Stimulated activated CD4-positive, alpha-beta T cell treated with anti-CD3 and anti-CD28 coated beads, Interleukin-2, amount 100 ng/mL, for 48 hours (primary cell): ENCODE measurements at places on chromosomes 12 and 14.

- DNase-seq, result no peak
Measured at GRCh38 chr12:25690996-25691864, 138.1 kb upstream of the LMNTD1 start.

- no peak for DNase-seq
Measured at GRCh38 chr14:83255015-83255726, 1721.5 kb upstream of the SEL1L start.

DNA sequence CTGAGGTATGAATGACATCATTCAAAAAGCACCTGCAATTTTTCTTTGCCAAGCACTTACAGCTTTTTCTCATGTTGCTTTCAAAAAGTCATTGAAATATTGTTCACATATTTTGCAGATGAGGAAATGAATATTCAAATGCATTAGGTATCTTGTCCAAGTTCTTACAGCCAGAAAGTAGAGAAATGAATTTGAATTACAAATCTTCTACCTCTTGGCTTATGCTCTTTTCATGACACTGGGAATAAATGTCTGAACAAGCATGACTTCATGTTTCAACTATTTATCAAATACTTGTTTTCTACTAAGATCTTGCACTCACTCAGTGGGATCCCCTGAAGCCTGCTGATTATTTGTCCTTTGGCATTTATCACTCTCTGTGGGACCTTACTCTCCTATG lies 267.2 kb upstream of the BTG1 start:
- DNase-seq, result no peak

- DNase-seq, result no peak
Measured at GRCh38 chr14:50497351-50497750, 35.0 kb downstream of the MAP4K5 start.

- DNase-seq, result no peak
Measured at GRCh38 chr14:60563113-60563512, 54.2 kb downstream of the SIX6 start.

DNA sequence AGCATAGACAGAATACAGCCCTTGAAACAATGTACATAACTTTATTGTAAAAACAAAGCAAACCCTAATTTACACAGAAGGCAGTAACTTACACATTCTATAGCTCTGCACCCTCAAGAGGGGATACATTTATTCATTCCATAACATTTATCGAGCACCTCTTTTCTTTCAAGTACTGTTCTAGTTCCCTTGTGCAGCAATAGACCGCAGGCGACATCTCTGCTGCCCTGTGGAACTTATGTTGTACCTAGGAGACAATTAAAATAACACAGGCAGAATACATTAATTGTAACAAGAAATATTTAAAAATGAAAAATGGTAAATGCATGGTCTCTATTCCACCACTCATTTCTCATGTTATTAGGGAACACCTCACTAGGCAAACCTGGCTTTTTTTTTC lies 1.4 kb upstream of the ARHGDIB start:
- no peak for DNase-seq

GRCh38 chr12:14982991-14983390 lies 10.1 kb downstream of the PDE6H start:
- DNase-seq, result no peak
